ENCODE measurements at places on chromosomes 7 and 10.
A peak's percentile ranks its signal among the peaks of the same experiment; 100 is the strongest.

DNA sequence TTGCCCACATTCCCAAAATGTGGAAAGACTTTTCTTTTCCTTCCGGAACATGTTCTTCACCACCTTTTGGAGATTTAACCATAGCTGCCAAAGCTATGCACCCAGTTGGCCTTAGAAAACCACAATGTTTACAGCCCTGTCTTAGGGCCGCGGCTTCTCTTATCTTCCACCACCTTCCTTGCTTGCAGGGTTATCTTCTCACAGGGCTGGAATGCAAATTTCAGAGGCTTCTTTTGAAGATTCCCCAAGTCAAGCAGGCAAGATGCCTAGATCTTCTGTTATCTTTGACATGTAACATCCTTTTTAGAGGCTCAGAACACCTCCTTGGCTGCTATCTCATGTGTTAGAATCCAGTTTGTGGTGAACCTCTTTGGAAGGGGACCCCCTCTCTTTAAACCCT, 11.1 kb downstream of the KCTD7 start:
- no peak for DNase-seq

DNA sequence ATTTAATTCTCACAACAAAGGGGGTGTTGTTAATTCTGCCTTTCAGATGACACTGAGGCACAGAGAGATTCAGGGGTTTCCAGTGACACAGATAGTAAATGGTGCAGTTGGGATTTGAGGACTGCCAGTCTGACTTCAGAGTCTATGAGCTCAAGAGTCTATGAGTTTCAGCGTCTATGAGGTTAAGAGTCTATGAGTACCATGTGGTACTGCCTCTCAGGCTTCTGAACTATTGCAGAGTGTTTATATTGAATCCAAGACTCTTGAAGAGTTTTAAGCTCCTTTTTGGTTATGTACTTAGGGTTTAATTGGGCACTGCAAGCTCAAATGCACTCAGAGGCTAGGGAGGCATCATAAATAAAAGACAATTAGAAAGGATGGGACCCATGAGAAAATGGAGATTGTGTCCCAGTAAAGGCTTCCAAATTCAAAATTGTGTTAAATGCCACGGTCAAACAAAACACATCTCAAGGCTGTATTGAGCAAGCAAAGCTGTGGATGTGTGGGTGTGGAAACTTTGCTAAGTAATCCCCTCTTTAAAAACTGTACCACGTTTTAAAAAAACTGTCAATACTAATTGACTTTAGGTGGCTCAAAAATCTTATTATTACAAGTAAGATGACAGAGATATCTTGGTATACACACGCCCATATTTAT, 123.9 kb upstream of the FAM171A1 start:
- no peak for DNase-seq

DNA sequence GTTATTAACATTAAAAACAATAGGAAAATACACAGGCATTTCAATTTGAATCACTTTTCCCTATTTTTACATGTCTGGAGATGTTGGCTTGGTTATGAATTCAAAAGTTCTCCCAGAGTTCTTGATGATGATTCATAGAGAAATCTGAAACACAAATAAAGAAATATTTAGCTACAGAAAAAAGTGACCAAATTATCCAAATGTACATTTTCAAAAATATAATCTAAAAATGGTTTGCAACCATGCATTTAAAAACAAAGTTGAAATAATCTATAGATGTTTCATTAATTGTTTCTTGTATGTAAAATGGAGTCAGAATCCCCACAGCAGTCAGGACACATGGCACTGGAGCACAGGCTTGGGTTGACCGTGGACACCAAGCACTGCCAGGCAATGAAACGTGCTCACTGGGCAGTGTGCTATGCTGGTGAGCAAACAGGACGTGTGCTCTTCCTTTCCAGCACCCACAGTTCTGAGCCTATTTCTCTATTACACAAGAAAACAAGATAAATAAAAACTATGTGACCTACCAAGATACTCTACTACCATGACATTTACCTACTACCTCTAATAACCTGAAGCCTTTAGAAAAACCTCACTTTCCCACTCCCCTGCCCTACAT, 44.1 kb upstream of the PTPRN2 start:
- DNase-seq: no peak

DNA sequence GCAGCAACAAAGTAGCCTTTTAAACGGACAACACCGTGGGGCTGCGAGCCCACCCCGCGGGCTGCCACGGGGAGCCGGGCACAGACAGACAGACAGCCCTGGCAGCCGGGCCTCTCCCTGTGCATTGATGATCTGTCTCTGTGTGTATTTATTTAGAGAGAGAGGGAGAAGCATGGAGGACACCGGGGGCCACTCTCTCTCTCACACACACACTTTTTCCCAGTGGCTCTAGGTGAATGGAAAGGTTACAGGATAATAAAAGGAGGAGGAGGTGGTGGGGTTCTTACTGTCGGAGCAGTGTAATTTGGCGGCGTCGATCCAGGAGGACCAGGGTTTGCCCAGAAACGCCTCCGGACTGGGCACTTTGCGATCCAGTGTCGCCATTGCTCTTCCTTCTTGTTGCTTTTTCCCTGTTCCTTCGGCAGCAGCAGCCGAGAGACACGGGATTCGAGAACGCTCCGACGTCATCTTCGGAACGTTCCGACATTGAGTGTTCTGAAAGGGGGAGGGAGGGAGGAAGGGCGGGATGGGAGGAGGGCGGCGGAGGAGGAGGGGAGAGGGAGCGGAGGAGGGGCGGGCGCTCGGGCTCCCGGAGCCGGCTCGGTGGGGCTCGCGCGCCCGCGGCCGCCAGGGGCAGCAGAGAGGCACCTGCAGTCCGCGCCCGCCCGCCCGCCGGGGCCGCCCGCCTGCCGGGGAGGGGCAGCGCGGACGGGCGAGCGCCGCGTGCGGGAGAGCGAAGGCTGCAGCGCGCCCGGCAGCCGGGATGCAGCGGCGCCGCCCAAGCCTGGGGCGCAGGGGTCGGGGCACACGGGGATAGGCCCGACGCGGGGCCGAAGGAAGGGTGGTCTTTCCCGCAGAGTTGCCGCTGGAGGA, at the start of gene ATXN7L1:
TSS of gene ATXN7L1 (minus strand) at position 509 of the 873 bp plus-strand sequence. CDS start at position 468, 41 bp downstream.
- peak; percentile 77 for DNase-seq

DNA sequence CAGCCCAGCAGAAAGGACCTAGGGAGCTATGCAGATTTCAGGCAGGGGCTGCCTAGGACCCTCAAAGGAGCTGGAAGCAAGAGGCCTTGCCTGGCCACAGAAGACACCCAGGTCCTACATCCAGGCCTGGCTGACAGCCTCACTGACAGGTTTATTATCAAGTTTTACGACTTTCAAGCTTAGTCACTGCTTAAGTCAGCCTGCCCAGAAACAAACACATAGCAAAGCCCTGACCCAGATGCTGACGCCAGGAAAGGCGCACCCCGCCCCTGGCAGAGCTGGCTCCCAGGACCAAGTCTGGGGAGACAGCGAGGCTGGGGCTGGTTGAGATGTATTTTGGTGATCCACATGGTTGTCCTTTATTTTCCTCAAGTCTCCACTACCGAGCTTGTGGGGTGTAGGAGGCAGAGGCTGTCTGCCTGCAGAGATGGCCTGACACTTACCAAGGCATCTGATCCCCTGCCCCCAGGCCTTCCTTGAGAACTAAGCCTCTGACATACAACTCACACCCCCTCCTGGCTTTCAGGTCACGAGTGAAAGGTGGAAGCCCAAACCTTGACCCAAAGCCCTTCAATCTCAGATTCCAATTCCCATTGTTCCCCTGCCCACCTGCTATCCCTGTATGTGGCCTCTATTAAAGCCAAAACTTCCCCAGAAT, 80.7 kb upstream of the EMX2 start:
- DNase-seq: no peak

- DNase-seq: no peak
Measured at GRCh38 chr7:7639847-7640220, 718 bp upstream of the UMAD1 start.

DNA sequence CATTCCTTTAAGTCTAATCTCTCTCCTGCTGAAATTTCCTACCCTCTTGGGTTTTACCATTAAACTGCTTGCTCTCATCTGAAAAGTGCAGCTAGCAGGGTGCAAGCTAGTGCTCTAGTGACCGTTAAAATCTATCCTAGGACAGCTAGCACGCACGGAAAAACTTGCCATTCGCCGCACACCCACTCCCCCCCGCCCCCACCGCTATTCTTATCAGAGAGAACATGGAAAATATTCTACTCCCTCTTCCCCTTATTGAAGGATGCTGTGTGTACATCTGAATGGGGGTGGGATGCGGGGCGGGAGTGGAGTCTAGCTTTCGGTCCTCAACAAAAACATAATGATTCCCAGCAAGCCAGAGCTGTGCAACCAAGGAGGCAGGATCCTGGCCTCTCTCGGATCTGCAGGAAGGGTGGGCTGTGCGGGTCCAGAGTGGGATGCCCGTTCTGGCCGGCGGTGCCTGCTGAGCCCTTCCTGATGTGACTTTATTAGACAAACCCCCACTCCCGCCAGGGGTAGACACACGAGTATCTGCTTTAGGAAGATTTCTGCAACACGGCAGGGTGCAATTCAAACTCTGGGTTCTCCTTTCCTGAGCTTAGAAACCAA, 1.1 kb upstream of the ADRA2A start:
- DNase-seq: no peak

DNA sequence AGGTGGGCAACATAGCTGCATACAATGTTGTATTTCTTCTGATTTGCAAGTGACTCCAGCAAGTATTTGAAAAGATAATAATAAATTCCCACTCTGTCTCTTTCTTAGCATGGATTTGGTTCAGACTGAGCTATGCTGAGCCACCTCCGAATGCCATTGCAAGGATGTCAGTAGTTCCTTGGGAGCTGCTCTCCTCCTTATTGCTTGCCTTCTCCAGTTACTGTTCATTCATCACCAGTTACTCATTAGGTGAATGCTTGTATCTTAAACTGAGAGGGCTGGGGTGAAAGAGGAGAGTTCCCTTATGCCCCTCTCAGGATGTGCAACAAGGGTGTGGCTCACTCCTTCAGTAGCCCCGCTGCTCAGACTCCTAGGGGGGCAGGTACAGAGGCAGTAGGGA, 78.4 kb upstream of the PRKAR2B start:
- no peak for DNase-seq

- DNase-seq: no peak
Measured at GRCh38 chr7:158327571-158328180, 259.9 kb downstream of the PTPRN2 start.

DNA sequence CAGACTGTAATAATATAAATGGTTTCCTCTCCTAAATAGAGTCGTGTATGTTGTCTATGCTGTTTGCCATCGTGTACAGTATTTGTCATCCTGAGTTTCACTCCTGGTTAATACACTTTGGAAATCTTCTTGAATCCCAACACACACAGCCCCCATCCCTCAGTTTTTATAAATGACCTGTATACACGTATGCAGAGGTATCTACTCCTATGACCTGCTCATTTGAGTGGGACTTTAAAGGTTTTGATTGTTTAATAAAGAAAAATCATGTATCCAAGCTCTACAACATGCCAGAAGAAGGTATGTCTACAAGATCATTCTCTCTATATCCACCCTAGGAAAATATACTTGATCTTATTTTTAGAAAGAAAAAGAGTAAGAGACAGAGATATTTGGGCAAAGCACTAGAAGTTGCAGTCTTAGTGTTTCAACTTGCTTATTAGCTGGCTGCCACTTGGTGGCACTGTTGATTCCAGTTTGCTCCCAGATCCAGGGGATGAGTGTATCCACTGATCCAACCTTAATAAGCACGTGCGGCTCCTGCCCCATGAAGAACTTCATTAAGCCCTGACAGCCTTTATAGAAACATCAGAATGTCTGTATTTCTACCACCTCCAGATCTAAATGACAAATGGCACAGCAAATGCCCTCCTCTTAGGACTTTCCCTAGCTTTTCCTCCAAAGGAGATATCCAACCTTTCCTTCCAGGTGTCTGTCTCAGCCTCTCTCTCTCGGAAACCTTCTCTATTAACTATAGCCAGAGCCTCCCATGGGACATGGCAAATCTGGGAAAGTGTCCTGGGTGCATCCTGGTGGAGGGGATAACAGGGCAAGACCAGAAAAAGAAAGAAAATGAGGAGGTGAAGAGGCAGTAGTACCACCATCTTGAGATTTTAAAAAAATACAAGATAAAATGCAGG, 181.6 kb upstream of the NEBL start:
- no peak for DNase-seq

GRCh38 chr7:111083413-111083812, 7.5 kb upstream of the LRRN3 start:
- DNase-seq: peak; percentile 5

DNA sequence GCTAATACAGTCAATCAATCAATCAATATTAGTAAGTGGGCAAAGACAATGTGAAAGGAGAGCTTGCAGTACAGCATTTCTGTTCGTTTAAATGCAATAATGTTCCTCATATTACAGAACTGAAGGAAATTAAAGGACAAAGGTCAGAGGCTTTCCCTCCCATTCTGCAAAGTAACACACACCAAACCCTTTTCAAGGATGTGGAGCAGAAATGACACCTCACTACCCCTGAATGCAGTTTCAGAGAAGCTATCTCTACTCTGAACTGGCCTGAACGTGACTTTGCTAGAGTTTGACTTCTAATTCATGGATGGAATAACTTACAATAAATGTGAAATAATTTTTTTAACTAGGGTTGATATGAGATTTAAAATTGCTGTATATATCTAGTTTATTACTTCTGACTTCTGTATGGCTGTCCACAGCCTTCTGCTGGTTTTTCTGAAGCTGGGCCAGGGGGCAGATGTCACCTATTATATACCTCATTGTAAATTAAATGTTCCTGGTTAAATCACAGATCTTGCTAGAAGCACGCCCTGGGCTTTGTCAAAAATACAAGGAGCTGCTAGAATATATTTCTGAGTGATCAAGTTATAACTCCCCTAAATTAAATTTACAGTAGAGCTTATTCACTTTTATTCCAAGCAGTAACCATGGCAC, 156.9 kb upstream of the C7orf33 start:
- no peak for DNase-seq

- DNase-seq: no peak
Measured at GRCh38 chr10:53009961-53010907, 237.7 kb upstream of the MBL2 start.

DNA sequence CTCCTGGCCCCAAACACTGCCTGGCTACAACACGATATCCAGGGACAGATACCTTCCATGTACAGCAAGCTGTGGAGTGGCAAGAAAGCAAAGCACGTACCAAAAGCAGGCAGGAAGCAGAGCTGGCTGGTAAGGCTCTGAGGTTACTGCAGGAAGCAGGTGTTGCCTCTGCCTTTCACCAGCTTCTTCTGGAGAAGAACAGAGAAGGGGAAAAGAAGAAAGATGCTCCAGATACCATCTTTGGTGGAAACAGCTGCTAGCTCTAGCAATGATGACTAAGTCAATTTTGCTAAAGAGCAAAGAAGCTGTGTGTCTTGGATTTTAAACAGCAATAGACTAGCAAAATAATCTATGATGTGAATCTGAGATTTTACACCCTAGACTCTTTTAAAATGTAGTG, 34.9 kb upstream of the PRSS1 start:
- DNase-seq: no peak

- DNase-seq: no peak
Measured at GRCh38 chr10:123761038-123761428, 94.9 kb downstream of the GPR26 start.

- no peak for DNase-seq
Measured at GRCh38 chr7:48262606-48263310, 91.5 kb downstream of the ABCA13 start.

- no peak for DNase-seq
Measured at GRCh38 chr10:116098411-116099022, 174.5 kb downstream of the GFRA1 start.
